Endothelial cell (in vitro differentiated cells): ENCODE measurements at places on chromosomes 4 and X. TPM values are rescaled to one million over a fixed set of nuclear protein-coding genes. Genes with fewer than 3 reads are reported as not detected.

- DNase-seq = no peak
Measured at GRCh38 chr4:145097331-145097820, 620 bp downstream of the ANAPC10 start.

GRCh38 chrX:83512111-83512510, 4.0 kb downstream of the POU3F4 start:
- no peak for DNase-seq

DNA sequence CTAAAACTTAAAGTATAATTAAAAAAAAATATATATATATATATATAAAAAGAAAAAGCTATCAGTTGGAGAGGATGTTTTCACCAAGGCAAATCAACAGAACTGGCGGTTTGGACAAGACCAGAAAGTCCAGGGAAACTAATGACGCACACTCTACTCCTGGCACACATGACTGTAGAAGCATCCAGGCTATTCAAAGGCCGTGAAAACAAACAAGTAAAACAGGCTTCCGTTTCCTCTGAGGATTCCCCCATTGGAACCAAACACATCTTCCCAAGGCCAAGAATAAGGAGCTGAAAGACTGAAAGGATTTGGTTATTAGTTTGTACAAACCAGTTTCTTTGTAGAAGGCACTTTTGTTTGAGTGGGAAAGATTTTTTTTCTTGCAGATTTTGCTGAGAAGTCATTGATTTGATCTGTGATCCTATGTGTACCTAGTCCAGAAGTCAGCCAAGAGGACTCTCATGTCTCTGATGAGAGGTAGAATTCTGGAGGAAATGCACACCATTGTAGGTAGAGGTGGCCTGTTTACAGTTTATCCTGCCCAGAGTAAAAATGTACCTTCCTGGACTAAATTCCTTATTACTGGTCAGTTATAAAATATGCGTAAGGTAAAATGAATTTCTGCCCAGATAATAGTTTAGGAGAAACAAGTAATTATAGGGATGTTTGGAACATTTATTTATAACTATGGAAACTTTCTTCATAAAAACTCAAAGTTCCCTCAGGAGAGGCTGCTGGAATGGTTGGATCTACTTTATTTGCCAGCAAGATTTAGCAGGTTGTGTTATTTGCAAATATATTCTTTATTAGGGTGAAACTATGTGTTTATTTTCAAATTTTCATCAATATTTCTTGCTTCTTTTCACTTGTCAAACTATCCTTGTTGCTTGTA, 66.5 kb downstream of the DMP1 start:
- no peak for DNase-seq

GRCh38 chr4:27005905-27006590, 145.4 kb downstream of the STIM2 start:
- DNase-seq = no peak

DNA sequence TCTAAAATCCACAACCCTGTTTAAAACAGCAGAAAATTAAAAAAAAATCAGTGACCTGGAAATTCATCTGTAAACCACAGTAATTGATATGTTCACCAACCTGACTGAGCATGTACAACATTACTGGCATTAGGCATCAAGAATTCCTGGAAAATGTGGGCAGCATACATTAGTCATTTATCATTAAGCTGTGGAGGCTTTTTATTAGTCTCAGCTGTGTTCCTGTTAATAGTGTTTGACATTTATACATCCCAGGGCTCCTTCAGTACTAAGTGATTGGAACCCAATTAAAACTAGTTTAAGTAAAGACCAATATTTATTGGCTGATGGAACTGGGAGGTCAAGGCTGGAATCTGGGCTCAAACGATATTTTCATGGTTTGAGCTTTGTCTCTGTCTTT, 227.3 kb upstream of the GIMD1 start:
- no peak for DNase-seq

DNA sequence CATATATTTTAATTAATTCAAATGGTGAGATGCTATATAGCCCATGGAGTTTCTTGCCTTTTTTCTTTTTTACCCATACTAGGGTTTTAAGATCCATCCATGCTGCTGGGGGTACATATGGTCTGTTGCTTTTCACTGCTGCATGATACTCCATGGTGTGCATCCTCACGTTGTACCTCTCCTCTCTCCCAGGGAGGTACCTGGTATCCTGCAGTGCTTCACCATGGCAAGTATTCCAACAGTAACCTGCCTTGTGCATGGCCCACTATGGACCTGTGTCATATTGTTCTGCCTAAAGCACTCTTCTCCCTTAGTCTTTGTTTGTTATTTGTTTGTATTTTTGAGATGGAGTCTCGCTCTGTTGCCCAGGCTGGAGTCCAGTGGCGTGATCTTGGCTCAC, 114.3 kb upstream of the GPC4 start:
- DNase-seq = no peak

- no peak for DNase-seq
Measured at GRCh38 chrX:77969538-77969937, at the start of gene PGAM4. Gene PGAM4, minus strand, starts transcription at chrX:77969638. Its CDS starts 0 bp downstream, at chrX:77969638.

DNA sequence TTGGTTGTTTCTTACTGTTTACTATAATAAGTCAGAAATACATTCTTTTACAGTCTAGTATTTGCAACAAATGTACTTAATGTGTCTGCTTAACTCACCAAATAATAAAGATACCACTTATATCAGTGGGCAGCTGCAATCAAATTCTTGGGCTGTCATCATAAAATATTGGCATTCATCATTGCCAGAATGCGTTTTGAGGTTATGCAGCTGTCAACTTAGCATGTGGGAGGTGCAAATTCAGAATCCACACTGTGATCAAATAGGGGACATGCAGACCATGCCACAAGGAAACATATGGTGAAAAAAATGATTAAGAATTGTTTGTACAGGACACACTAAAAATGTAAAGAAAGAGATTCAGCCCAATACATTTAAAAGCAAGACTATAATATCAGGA, 86.5 kb downstream of the HCCS start:
- DNase-seq = no peak

DNA sequence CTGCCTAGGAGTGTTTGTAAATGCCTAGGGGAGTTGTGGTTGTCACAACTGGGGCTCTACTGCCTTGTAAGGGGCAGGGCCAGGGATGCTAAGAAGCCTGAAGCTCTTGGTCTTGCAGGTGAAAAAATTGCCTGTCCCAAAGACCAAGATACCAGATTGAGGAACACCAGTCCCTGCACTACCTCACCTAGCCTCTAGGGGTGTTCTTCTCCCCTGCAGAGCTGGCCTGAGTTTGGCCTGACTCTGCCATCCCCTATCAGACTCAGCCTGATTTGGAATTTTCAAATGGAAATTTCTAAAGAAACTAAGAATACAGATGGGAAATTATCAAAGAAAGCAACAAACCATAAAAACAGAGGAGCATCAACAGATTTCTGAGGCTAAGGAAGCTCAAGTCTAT, 90.4 kb downstream of the ZC4H2 start:
- DNase-seq = peak; percentile 9

GRCh38 chrX:19721726-19722370, 165.6 kb downstream of the SH3KBP1 start:
- no peak for DNase-seq

DNA sequence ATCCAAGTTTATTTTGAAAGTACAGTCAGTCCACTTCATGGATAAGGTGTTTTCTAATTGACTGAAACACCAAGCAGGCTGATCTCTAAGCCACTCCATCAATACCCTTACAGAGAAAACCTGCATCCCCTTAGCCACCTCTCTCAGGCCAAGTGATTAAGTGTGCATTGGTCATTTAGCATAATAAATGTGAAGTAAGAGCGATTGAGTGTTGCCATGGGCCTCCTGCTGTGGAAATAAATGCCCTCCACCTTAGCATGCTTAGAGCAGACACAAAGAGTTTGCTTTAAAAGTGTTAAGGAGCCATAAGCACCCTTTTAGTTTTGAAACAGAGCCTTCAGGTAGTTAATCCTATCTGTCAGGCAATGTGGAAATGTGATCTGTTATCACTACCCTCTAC, 386.5 kb downstream of the GPAT3 start:
- no peak for DNase-seq

DNA sequence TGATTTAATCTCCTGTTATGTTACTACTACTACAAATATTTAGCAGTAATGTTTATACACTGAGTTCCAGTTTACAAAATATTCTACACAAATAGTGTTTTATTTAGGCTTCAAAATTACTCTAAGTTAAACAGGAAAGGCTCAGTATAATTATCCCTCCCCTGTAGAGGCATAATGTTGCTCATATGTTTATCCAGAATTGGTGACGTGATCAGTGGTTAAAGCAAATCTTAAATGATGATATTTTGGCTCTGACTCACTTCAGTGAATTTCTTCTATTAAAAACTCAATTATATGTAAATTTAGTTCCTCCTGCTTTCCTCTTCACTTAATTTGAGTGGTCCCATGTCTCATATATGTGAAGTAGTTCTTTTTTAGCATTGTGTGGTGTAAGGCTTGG, 438.5 kb downstream of the ADGRL3 start:
- DNase-seq = no peak

- DNase-seq = no peak
Measured at GRCh38 chr4:174555789-174556630, 33.7 kb upstream of the HPGD start.

DNA sequence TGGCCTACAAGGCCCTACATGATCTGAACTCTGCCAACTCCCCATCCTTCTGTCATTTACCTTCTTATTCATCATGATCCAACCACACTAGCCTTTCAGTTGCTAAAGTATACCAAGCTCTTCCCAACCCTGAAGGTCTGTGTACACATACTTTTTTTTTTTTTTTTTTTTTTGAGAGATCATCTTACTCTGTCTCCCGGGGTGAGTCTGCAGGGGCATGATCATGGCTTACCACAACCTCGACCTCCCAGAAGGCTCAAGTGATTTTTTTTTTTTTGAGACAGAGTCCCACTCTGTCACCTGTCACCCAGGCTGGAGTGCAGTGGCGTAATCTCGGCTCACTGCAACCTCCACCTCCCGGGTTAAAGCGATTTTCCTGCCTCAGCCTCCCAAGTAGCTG, 5.9 kb upstream of the UTP14A start:
- no peak for DNase-seq

GRCh38 chr4:52192721-52193135, 141.6 kb downstream of the SPATA18 start:
- no peak for DNase-seq

DNA sequence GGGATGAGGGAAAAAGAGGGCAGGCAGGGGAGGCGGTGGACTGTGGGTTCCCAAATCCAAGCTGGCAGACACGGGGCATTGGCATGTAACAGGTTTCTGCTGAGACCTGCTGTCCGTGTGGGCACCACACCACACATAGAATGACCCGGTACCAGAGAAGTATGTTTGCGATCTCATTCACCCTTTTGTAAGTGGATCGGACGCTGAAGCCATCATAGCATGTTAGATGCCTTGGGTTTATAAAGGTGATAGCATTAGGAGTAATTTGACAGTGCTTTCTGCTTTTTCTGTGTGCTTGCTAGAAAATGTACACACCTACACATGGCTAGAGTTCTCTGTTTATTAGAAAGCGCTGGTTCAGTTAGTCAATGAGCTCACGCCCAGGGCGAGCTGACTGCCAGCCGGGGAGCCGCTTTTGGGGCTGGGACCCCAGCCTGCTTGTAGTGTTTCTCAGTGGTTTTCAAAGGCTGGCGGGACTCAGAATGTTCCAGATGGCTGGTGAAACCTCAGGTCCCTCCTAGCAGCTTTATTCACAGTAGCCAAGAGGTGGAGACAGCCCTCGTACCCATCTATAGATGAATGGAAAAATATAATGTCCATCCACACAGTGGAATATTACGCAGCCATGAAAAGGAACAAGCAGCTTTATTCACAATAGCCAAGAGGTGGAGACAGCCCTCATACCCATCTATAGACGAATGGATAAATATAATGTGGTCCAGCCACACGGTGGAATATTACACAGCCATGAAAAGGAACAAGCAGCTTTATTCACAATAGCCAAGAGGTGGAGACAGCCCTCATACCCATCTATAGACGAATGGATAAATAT, 579 bp downstream of the IL3RA start:
- no peak for DNase-seq

- DNase-seq = no peak
Measured at GRCh38 chr4:2494992-2495391, 26.1 kb downstream of the RNF4 start.

DNA sequence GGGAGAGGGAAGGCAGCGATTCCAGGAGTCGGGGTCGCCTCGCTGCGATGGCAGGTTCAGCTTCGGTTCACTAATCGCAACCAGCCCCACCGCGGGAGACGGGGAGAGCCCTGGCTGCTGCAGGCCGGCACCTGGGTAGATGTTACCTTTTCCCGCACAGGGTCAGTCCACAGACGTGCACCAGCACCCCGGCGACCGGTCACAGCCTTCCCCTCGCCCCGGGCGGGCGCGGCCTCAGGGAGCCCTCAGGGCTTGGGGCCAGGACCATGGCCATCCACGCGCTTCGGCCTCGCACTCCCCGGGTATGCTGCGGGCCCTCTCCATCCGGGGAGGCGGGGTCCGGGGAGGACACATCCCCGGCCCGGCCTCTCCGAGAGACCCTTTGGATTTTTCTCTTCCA, 26.1 kb upstream of the EXOC1L start:
- DNase-seq = peak; percentile 4

Gene REPS2
- 10.6 TPM for total RNA-seq

Gene CCDC110
- total RNA-seq = 0.67 TPM

Gene MAGEC2
- not detected for total RNA-seq

Gene COL25A1
- 22.7 TPM for total RNA-seq

Gene ATP1B4
- total RNA-seq = not detected
